ENCODE measurements at places on chromosomes 1 and 21.

DNA sequence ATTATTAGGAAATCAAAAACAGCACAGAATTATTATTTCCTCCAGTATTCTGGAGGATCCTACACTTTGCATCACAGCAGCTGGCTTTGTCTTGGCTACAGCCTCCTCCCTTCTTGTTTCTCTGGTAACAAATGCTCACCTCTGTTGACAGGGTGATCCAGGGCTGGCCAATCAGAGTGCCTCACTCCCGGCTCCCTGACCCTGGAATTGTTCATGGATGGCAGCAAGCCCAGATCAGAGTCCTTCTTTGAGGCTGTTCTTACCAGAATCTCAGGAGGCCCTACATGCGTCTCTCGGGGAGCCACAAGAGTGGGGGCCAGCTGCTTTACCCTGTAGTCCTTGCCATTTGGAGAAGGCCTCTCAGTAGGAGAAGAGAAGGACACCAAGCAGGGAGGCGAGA is 48.4 kb upstream of the IGSF5 start:
- DNase-seq, result no peak

- no peak for DNase-seq
These were observed 239.9 kb upstream of the TMEM51 start for GRCh38 chr1:14913482-14914177.

DNA sequence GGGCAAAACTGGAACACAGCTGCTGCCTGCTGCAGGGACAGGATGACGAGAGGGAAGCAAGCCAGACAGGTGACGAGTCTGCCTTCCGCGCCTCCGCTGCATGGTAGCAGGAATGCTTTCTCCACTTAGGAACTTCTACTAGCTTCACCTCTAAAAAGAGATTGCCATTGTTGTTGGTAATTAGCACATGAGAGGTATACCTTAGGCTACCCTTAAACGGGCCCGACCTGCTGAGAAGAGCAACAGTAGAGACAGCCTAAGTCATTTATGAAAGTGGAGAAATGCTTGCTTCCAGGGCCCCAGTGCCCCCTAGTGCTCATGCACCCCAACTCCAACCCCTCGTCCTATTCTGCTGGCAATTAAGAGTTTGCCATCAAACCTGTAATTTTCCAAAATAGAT is 96.9 kb upstream of the AKT3 start:
- DNase-seq, result peak; percentile 13

DNA sequence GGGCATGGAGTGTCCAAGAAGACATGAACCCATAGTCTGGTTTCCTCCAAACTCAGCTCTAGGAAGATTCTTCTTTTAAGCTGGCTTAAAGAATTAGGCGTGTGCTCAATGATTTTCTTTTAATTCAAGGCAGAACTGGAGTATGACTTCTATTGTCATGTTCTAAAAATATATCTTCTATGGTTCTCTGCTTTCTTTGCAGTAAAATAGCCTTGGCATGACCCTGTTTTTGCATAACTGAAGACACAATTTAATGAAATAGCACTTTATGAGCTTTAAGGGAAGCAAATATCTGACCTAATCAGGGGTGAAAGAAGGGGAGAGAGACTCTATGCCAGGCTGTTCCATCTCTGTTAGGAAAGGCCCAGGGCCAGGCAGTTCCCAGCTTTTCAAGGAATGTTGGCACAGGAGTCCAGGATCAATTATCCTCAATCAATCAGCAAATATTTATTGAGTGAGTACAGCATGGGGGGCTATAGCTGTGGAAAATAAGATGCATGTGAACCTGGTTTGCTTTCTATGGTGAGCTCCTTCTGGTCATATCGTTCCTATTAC is 7.2 kb upstream of the CSF1 start:
- no peak for DNase-seq

GRCh38 chr1:170927955-170928840 is 7.1 kb upstream of the MROH9 start:
- DNase-seq, result no peak

- DNase-seq, result no peak
These were observed 209.2 kb downstream of the URB2 start for GRCh38 chr1:229835226-229835625.

DNA sequence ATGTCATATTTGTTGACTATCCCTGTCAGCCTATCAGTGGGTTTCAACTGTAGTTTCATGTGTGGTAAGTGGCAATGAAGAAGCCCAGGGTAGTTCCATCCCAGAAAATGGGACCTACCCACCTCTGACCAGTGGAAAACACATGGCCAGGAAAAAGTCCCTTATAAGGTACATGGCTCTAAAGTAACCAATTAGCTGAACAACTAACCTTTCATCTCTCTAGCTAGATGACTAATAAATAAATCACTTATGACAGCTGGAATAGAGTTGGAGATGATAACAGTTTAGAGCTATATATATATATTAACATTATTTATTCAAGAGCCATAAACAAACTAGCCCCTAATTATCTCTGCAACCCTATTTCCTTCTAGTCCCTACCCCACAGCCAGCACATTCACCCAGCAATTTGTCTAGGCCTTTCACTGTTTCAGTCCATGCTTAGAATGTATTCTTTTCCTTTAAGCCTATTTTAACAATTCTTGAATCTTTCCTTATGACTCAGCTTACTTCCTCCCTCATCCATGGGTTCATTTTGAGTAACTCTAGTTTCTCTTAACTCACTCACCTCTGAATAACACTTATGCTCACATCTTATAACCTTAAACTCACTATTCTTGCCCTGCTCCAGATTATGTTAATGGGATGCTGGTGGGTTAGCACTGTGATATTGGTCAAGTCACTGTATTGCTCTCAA is 83.7 kb downstream of the TNFSF18 start:
- DNase-seq, result no peak

GRCh38 chr1:218250492-218250891 is 34.6 kb upstream of the RRP15 start:
- DNase-seq, result no peak

GRCh38 chr1:8540261-8540941 is 222.5 kb downstream of the SLC45A1 start:
- no peak for DNase-seq

GRCh38 chr1:193143285-193143684 is 21.5 kb downstream of the CDC73 start:
- DNase-seq, result no peak

- no peak for DNase-seq
These were observed 24.1 kb downstream of the POGZ start for GRCh38 chr1:151435174-151435573.

DNA sequence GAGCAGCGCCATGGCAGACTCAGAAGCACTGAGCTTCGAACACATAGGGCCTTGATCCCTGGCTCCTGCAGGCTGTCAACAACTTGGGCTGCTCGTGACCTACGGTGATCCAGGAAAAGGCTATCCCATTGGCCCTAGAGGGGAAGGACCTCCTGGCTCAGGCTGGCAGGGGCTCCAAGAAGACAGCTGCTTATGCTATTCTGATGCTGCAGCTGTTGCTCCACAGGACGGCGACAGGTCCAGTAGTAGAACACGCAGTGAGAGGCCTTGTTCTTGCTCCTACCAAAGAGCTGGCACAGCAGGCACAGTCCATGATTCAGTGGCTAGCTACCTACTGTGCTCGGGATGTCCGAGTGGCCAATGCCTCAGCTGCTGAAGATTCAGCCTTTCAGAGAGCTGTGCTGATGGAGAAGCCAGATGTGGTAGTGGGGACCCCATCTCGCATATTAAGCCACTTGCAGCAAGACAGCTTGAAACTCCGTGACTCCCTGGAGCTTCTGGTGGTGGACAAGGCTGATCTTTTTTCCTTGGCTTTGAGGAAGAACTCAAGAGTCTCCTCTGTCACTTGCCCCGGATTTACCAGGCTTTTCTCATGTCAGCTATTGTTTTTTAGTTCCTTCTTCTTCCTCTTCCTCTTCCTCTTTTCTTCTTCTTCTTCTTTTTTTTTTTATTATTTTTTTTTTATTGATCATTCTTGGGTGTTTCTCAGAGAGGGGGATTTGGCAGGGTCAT is 18.9 kb downstream of the ITLN2 start:
- no peak for DNase-seq

DNA sequence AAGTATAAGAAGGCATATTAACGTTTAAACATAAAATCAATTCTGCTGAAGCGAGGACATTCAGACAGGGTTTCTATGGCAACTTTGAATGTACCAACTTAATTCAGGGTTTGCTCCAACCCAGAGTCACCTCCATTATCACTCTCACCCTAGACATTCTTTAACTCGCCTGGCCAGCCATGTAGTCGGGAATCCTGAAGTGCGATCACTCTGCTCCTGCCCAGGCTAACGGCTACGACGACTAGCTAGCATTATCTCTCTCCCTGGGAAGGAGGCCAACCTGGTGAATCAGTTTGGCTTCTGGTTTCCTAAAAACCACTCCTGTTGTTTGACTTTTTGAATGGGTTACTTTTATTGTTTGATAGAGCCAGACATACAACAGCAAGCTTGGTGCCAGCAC is 38.9 kb upstream of the ZBTB18 start:
- no peak for DNase-seq

- no peak for DNase-seq
These were observed at the start of gene CRP for GRCh38 chr1:159714529-159714928. TSS of gene CRP (minus strand) at chr1:159714589. CDS start at chr1:159714485, 104 bp downstream.

GRCh38 chr1:15451014-15451722 is 5.4 kb upstream of the CELA2A start:
- no peak for DNase-seq

DNA sequence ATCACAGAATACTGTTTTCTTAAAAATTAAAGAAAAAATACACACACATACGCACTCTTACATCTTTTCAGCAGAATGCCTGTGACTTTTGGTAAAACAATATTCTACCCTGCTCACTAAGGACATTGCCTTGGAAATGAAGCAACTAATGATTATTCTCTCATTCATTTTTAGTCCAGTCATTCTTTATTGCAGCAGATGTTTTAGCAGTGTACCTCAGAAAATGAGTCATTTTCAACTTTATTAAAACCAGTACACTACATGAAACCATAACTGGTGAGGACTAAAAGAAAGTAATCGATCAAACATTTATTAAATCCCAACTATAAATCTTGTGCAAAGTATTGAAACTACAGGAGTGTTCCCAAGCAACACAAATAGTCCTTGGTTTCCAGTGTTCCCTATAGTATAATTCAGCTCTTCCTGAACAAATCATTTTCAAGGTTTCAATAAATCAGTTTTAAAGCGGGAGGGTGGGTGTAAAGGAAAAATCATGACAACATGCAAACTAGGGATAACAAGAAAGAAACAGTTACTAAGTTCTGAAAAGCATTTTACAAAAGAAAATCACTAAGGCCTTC is 114.2 kb downstream of the ADGRL4 start:
- no peak for DNase-seq

GRCh38 chr1:247440001-247440620 is 17.8 kb downstream of the OR2B11 start:
- no peak for DNase-seq

- DNase-seq, result peak; percentile 55
These were observed 23.6 kb downstream of the ZBTB18 start for GRCh38 chr1:244074559-244075171.

GRCh38 chr1:221743416-221744208 is 1.7 kb upstream of the DUSP10 start:
- no peak for DNase-seq

DNA sequence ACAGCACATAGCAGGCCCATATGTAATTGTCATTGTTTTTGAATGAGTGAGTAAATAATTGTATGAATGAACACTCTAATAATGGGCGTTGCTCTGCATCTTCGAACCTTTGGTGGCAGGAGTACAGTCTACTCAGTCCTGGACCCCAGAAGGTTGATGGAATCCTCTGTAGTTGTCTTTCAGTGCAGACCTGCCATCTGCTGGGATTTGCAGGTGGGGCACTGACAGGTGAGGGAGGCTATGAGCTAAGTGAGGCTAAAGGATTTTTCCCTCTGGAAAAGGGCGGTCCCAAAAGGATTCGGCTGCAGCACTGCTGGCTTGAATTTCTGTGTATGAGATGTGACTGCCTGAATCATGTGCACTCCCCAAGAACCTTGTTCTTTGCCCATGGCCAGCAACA is 53.4 kb downstream of the PLXNA2 start:
- no peak for DNase-seq

- DNase-seq, result no peak
These were observed 60.1 kb upstream of the PTCH2 start for GRCh38 chr1:44903011-44903680.

DNA sequence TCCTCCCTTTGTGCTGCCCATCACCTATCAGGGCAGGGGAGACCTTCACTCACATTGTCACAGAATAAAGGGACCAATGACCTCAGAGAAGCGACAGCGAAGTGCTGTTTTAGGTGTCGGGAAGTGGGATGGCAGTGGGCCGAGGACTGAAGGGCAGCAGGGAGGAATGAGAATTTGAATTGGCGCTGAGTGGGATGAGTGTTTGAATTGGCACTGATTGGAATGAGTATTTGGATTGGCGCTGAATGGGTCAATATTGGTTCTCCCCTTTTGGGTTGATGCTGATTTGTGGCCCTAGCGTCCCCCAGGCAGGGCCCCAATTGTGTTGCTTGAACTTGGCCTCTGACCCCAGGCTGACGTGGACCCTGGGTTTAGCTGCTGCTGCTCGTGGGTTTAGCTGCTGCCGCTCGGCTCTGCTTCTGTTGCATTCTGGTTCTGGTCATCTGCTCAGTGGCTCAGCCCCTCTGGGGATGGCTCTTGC is 12.4 kb upstream of the UMODL1 start:
- no peak for DNase-seq

DNA sequence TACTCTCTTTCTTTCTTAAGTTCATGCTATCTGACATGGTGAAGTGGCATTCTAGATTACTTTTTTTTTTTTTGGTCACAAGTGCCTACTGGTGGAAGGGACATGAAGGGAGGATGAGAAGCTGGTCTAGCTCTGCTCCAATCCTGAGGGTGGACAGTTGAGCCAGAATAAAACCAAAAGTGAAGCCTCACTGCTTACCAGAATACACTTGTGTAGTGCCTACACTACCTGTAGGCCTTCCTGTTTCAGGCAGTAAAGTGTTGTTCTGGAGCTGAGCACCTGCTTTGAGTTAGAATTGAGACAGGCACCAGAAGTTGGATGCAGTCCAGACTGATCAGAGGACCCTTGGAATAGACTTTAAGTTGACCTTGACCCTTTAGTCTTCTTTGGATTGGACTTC is 40.4 kb upstream of the APOBEC4 start:
- DNase-seq, result no peak

DNA sequence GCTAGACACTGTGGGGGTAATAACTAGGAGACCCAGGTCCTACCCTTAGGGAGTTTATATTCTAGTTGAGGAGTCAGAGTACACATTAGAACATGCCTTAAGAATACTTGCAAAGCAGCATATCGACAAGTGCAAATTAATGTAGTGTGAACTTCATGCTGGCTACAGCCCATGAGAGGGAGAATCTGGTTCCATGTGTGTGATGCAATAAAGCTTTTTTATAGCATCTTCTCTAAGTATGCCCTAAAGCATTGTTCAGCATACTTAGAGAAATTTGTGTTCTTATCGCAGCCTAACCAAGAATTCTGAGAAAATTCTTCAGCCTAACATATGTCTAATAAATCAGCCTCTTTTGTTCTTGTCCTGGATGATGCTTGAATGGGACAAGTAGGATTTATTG is 95.5 kb downstream of the SDCCAG8 start:
- DNase-seq, result no peak

- DNase-seq, result no peak
These were observed 883.4 kb upstream of the PRMT6 start for GRCh38 chr1:106173101-106173500.
